ENCODE measurements at places on chromosomes 6 and 20.

DNA sequence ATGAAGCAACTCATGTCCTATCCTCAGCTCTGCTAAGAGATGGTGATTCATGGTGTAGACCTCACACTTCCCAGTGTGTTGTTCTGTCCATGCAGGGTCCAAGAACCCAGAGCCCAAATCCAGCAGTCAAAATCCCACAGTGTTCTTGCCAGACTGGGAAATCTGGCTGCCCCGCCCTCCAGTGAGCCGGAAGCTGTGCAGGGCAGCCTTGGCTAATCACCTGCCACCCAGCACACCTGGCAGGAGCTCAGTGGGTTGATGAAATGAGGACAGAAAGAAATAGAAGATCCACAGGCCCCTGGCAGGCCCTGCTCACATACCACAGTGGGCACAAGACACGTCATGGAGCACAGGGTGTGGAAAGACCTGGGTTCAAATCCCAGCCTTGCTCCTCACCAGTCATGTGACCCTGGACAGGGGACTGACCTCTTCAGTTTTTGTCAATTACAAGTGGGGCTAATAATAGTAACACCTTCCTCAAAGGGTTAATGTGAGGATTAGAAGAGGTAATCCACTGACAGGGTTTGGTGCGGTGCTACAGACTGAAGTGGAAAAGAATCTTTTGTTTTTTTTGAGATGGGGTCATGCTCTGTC lies 13.6 kb upstream of the GUCA1A start:
- no peak for DNase-seq

GRCh38 chr6:136111831-136112230 lies 138.3 kb downstream of the MTFR2 start:
- DNase-seq = no peak

- no peak for DNase-seq
Observed at GRCh38 chr6:95923518-95923917, 92.3 kb upstream of the FUT9 start.

DNA sequence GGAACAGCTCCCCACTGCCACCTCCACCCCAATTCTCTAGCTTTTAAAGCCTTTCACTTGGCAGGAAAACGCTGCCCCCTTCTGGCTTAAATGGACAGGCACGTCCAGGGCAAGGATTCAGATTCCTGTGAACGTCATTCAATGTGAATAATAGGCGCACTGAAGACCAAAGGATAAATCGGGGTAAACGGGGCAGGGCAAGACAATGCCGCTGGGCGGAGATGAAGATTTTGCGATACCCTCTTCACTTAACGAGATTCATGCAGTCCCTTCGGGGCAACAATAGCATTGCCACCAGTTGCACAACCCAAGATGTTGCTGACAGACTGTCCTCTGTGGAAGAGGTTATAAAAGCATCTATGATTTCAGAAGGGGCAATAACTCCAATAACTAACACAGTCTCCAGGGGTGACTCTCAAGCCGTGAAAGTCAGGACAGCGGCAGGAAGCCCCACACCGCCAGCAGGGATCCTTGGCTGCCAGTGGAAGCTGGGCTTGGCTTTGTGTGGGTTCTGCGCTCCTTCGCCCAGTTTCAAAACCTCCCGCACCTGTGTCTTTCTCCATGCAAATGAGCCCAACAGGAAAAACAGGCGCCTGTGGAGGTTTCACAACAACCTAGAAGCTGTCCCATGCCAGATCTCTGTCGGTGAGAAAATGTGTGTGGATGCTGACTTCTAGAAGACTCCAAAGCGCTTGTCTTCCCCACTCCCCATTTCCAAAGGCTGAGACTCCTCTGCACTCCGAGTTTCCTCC lies 291.8 kb downstream of the BMP7 start:
- DNase-seq = no peak

DNA sequence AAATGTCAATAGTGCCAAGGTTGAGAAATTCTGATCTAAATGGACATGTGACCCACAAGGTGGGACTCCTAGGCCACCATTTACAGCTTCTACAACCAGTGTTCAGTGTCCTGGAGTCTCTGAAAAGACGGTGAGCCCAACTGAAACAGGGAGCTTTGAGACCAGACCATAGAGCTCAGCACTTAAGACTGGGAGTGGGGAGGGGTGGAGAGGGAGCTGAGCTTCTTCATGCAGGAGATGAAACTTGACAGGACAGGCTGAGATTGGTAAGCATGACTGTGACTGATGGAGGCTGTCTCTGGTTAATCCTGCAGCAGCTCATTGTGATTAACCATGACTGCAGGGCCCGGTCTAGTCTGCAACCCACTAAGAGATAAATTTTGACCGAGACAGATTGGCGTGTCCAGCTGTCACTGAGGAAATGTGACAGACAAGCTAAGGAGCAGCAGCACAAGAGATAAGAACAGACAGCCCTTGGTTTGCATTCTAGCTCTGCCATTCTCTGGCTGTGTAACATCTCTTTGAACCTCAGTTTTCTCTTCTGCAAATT lies 1.4 kb upstream of the AAR2 start:
- DNase-seq = no peak
